NCI-H1105 (cell line): ENCODE measurements at places on chromosomes 3 and 15.
A peak's percentile ranks its signal among the peaks of the same experiment; 100 is the strongest.

- DNase-seq = no peak
These were observed 20.3 kb downstream of the STARD9 start for GRCh38 chr15:42595626-42596240.

- DNase-seq = no peak
These were observed 894.3 kb downstream of the DIPK2A start for GRCh38 chr3:144865948-144866347.

GRCh38 chr15:76147906-76148570 lies 88.3 kb downstream of the TMEM266 start:
- DNase-seq = peak; percentile 14

DNA sequence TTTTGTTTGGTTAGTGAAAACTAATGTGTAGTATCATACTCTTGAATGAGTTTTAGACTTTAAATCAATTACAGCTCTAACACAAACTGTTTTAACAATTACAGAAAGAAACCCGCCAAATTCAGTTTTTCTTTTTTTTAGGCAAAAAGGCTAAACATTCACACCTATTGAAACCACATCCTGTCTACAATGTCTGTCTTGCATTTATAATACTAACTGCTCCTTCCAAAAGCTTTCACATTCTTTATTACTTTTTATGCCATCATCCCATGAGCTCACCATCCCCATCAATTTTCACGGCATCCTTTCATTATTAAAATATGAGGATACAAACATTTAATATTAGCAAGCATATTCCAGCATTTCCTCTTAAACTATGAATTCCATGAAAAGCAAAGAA lies 593.3 kb downstream of the FOXP1 start:
- DNase-seq = no peak

DNA sequence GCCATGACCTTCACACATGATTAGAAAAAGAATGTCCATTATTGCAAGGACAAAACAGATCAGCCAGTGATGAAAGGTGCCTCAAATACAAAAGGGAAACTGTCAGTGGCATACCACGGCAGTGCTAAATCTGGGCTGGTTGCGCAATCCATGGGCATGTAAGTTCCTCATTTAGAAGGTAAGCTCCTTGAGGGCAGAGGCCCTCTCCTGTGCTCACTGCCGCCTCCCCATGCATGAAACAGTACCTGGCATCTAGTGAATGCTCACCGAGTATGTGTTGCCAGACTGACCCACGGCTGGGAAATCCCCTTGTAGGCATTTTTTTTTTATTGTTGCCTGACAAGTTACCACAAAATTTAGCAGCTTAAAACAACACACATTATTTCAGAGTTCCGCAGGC lies 312.1 kb upstream of the CHRM5 start:
- no peak for DNase-seq

GRCh38 chr3:11430624-11431023 lies 158.4 kb downstream of the ATG7 start:
- DNase-seq = no peak

DNA sequence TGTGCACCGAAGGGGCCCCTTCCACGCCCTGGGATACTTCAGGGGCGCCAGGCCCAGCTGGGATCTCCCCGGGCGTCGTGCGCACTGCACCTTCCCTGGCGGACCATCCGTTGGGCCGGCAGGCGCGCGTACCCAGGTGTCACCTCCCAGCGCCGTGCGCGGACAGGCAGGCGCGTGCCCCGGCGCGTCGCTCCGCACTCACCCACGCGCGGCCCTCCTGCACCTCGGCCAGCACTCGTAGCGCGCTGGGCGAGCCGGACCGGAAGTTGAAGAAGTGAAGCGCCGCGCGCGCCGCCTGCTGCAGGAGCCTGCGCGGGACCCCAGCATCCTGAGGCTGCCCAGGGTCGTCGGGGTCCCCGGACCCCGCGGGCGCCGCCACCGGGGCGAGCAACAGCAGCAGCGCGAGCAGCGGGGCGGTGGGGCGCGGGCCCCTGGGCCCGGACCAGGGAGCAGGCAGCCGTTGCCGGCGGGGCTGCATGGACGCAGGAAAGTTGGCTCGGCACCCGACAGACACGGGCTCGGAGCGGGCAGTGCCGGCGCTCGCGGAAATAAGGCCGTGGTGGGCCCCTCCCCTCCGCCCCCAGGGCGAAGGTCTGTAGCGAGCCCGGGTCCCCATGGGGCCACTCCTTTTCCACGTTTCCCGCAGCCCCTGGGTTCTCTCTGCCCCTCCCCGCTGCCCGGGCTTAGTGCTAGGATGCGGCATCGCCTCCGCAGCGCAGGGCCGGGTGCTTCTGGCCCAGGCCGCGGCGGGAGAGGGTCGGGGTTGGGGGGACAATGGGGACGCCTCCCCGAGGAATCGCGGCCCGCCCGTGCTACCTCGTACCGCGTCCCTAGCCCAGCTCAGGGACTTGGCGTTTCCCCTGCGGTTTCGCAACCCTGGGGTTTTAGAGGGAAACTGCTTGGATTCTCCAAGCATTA lies at the start of gene RARRES1:
RARRES1 (minus strand) TSS at position 520 of the 918 bp plus-strand sequence; CDS start at position 478, 42 bp downstream.
- peak; percentile 31 for DNase-seq

DNA sequence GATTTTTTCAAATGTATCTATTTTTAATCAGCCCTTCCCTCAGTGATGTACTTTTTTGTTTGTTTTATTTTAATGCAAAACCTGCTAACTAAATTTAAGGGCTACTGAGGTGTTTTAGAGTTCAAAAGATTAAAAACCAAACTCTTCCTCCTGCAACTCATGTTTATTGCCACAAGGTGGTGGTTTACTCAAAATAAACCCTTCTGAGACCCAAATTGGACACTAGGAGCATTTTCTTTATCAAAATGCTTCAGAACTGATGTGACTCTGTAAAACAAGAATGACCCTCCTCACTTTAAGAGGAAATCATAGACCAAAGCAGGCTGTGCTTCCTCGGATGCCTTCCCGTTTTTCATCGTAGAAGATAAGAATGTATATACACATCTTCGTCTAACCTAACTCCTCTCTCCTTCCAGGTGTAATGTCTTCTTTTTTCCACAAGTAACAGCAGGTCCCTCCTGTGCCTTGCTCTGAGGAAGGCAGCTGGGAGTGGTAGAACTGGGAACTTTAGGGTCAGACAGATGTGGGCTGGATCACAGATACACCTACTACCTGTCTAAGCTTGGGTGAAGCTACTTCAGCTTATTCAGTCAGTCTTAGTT lies 2.9 kb upstream of the NME9 start:
- peak; percentile 13 for DNase-seq

DNA sequence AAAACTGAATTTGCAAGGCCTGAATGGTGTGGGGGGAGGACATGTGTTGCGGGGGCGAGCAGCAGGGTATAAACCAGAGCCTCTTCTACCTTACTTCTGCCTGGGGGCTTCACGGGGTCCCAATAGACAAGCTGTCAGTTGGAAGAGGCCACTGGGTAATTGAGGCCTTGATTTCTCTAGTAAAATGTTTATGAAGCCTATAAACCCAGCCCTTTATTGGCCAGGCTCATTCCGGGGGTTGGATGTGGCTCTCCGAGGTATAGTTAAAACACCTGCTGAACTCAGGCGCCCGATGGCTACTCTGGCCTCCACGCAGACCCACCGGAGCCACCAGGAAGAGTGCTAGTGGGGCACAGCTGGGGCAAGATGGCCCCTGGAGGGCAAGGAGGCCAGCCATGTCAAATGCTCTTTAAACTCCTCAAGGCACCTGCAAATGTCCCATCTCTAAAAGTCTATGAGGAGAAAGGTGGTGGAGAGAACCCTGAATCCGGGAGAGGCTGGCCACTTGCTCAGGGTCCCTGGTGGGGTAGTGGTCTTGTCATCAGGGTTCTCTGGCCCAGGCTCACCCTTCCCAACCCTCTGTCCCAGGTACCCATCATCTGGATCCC lies 34.3 kb downstream of the IGDCC3 start:
- DNase-seq = no peak

DNA sequence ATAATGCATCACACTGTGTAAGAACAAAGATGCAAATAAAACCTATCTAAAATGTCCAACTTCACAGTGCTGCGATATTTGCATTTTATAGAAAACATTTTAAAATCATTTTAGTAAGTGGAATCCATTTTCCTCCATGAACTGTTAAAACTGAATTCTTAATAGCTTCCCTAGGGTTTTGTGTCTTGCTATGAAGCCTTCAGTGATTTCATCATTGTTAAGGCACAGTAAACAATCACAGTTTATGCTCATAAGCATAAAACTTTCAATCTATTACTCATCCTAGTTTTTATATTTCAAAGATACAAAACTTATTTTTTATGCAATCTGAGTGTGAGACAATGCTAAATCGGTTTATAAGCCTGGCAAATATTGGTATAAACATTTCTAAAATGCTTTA lies 509.7 kb downstream of the TUSC7 start:
- no peak for DNase-seq

- no peak for DNase-seq
These were observed 67.7 kb downstream of the SLC30A4 start for GRCh38 chr15:45454814-45455213.

- DNase-seq = no peak
These were observed 6.2 kb downstream of the ETV5 start for GRCh38 chr3:186102687-186103086.

DNA sequence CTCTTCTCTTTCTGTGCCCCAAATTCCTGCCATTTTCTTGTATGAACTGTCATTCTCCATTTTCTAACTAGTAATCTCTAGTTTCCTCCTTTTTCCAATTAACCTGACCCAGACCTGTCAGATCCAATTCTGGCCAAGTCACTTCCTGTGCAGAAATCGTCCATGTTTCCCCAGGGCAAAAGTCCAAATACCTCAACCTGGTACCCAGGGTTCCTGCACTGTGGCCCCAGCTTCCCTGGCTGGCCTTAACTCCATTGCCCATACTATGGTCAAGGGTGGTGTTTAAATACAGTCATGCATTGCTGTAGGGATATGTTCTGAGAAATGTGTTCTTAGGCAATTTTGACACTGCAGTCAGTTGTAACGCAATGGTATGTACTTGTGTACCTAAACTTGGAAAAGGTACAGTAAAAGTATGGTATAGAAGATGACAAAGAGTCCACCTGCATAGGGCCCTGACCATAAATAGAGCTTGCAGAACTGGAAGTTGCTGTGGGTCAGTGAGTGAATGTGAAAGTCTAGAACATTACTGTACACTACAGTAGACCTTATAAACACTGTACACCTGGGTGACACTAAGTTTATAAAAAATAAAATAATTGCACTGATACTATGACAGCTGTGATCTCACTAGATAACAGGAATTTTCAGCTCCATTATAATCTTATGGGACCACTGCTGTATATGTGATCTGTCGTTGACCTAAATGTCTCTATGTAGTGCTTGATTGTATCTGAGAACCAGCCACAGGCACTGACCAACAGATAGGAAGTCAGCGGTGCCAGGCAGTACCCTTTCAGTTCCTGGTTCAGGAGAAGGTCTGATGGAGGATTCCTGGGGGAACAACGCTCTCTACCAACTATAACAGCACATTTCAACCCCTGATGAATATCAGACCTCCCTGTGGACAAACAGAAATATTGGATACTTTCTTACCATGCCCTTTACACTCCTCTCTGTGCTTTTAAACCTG lies 336.1 kb upstream of the PROK2 start:
- no peak for DNase-seq

- DNase-seq = no peak
These were observed 157.1 kb upstream of the TMC3 start for GRCh38 chr15:81531109-81531592.

DNA sequence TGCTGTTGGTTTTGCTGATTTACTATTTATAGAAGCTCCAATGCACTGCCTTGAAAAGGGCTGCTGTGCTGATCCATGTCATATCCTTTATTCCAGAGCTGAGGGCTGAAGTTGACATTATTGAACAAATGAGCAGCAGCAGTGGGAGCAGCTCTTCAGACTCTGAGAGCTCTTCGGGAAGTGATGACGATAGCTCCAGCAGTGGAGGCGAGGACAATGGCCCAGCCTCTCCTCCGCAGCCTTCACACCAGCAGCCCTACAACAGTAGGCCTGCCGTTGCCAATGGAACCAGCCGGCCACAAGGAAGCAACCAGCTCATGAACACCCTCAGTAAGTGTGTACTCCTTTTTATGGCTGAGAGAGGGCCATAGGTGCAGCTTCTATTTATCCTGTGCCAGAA lies 8.8 kb downstream of the EAF1 start:
- DNase-seq = no peak
